AG04449 (cell line): ENCODE measurements at places on chromosomes 2 and 18.

DNA sequence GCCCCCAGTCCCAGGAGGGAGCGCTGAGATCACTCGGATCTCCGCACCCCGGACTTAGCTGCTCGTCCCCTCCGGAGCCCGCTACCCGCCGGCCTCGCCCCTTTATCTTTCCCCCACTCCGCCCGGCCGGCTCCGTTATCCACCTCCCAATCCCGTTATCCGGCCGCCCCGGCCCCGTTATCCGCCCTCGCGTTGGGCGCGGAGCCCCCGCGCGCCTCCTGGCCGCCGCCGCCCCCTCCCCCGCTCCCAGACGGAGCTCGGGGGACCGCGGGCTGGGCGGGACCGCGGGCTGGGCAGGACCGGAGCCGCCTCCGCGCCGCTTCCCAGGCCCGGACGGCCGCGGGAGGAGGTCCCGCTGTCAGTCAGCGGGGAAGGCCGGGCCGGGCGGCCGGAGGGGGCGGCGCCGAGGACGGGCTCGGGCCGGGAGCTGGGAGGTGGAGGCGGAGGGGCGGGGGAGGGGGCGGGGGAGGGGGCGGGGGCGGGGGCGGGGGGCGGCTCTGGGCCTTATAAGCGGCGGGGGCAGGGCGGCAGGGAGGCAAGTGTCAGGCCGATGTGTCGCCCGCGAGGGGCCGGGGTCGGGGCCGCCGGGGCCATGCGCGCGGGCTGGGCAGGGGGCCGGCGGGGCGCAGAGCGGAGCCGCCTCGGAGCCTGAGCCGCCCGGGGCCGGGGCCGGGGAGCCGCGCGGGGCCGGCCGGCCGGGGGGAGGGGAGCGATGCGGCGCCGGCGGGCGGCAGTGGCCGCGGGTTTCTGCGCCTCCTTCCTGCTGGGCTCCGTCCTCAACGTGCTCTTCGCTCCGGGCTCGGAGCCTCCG, at the start of gene PKDCC:
PKDCC (plus strand) TSS at position 534 of the 811 bp plus-strand sequence; CDS start at position 713, 179 bp downstream.
- no peak for DNase-seq

DNA sequence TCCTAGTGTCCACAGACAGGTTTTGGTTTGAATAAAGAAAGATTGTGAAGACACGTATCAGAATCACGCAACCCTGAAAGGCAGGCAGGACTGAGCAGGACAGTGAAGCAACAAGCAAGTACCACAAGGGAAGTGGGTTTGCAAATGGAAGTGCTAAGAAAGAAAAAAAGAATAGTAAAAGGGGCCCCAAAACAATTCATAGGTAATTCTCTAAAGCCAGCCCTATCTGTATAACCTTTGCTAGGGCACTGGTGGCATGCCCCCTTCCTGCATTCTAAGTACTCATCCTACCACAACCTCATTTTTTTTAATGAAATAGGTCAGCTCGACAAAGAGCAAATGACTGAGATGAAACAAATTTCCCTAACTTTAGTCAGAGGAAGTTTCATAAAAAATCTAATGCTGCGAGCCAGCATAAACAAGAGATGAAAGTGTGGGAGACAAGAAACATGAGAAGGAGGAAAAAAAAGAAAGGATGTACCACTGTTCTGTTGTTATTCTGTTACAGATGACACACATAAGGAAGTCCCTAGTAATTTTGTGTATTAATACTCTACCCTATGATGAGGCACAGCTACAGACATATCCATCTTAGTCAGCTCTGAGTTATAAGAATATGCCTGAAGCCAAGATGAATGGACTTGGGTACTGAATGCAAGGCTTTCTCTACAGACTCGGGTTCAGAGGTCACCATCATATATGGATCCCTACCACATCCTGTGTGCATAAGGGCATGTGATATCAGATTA, 32.2 kb downstream of the IKZF2 start:
- peak; percentile 66 for DNase-seq

DNA sequence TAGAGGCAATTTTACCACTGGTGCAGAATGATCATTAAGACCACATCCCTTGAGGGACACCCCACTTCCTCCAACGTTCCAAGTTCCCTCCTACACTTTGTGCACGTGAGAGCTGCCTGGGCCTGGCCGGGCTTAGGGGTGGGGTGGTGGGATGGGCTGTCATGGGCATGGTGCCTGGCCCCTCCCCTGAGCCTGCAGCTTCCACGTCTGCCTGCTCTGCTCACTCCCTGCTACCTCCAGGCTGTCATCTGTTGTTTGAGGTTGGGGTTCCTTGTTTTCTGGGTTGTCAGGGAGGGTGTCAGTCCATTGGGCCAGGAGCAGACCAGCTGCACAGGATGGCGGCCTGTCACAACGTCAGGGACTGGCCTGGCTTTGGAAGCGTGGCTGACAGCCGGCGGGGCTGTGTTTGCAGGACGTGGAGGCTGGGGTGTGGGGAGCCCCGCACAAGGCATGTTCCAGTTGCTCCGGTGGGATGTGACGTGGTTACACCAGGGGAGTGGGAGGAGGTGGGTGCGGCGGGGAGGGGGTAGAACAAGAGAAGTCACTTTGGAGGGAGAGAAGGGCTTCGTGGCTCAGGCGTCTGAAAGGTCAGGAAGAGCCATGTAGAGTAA, 72.3 kb downstream of the RTP5 start:
- DNase-seq: no peak

DNA sequence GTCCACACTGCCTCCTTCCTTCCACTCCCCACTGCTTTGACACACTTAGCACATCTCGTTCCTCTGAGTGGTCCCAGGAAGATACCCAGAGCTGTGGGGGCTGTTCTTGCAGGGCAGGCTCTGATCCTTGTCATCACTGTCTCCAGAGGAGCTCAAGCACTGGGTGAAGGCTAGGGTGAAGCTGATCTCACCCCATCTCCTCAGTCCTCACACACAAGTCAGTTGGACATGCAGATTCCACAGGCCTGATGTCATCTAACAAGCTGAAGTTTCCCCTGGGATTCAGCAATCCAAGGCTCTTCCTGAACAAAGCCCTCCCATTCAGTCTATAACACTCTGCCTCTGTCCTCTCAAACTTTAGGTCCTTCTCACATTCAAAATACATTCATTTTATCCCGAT, 90.6 kb upstream of the RAB6C start:
- DNase-seq: peak; percentile 4

DNA sequence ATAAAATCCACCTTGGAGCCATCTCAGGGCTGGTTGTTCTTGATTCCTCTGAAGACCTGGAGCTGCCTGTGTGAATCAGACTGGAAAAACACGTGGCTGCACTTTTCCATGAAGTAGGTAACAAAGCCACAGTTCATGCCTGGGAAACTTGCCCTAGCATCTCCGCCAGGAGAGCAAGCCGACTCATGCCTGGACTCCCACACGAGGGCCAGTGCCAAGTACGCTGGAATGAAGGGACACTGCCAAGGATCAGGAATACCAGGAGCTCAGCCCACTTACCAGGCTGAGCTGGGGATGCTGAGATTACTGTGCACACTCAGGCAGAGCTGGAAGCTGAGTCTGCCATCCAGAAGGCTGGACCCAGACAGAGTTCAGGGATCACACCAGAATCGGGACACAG, 10.9 kb upstream of the FHL2 start:
- DNase-seq: peak; percentile 77
